Adrenal gland (tissue), 19 donors: ENCODE measurements at places on chromosomes 16 and 17.

DNA sequence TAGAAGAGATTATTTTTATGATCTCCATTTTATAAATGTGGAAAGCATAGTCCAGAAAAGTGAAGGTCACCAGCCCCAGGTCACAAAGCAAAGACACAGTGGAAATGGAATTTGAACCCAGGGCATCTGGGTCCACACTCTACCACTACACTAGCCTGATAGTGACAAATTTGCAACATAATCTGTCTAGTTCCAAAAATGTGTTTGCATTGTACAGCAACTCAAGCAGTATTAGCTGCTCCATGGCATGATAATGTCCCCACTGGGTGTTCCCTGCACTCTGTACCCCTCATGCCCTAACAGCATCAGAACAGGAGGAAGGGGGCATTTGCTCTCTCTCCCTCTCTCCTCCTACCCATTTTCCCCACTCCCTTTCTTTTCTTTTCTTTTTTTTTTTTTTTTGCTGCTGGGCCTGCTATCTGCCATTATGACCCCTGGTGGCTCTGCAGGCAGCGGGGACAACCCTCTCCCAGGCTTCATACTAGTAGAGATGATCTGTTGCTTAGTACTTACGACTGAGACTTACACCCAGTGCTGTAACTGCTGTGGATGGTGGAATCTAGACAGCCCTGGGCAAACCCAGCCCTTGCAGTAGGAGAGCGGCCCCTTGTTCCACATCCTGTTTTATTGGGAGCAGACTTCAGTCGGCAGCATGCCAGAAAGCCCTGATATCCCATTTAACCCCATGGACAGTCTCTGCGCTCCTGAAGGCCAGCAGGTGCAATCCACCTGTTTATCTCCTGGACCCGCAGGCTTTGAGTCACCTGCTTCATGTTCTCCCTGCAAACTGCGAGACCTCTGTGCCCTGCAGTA is 306.3 kb downstream of the SOX9 start:
- no peak for DNase-seq

GRCh38 chr17:58234512-58234911 is 3.9 kb upstream of the LPO start:
- no peak for DNase-seq

DNA sequence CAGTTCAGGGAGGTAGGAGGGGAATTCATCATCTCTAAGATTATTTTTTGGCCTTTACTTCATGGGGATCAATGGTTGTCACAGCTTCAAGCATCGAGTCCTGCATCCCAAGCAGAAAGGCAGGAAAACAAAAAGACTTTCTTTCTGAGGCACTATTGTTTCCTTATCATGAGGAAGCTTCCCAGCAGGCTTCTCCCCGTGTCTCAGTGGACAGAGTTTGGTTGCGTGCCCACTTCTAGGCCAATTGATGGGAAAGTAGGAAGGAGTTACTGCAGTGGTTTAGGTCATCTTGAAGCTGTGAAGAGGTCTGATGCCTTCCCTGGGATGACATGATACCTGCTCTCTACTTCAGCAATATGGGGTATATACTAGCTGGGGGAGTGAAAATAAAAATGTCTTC is 175.3 kb upstream of the CDH13 start:
- no peak for DNase-seq

DNA sequence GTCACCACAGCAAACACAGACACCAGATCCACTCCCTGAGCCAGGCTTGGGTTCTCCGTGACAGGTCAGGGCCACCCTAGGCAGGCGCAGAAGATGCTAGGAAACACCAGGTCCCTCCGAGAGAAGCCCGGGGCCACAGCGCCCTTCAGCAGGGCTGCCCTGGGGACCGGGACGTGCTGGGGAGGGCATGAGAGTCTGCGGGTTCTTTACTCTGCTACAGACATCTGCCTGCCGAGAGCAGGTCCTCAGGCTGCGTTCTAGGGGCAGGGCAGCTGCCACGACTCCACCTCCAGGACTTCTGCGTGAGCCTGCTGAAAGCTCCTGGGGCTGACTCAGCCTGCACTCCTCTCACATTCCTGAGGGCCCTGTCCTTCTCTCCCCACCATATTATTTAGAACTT is 11.4 kb downstream of the MYLK3 start:
- DNase-seq, result no peak

GRCh38 chr16:1985466-1986150 is 1.6 kb downstream of the GFER start:
- DNase-seq, result no peak

DNA sequence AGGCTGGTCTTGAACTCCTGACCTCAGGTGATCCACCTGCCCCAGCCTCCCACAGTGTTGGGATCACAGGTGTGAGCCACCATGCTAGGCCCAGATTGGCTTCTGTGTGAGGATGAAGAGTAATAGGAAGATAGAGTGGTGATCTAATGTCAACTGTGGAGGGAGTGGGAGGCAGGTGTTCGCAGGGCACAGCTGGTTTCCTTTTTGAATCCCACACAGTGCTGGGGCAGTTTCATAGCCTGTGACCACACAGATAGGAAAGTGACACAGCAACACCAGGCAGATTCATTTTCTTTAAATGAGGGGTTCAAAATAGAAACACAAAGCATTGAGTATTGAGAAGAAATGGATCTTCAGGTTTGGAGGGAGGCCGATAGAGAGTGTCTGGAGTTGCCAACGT is 540.3 kb downstream of the WWOX start:
- no peak for DNase-seq

- peak; percentile 79 for DNase-seq
These were observed 8.6 kb upstream of the ABCC3 start for GRCh38 chr17:50626037-50626574.
